ENCODE measurements at places on chromosomes 5 and 9.

GRCh38 chr9:89351584-89352300 lies 33.4 kb downstream of the SECISBP2 start:
- DNase-seq = no peak

DNA sequence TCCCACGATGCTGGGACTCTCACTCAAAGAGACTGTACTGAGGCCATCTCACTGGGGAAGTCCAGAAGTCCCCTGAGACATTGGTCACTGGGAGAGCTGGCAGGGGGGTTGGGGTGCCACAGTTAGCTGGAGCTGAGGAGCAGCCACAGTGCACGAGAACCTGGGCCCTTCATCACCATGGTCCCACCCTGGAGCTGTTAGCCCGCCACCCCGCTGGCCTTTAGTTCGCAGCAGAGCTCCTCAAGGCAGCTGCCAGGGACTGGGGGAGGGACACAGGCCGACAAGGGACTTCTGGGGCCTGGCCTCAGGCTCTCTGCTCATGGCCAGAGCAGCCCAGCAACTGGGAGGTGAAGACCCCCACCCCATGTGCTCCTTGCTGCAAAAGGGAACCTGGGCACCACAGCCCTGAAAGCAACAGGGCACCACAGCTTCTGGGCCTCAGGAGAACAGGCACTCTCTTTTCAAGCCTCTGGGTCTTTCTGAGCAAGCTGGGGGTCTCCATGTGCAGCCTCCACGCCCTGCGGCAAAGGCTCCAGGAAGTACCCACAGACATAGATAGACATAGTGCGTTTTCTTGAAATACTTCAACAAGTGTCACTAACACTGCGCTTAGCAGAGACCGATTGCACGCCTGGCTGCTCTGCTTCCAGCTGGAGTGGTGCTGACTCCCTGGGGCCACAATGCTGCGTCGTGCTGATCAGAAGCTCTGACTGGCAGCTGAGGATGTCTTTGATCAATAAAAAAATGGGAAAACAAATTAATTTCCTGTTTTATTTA lies 46.0 kb downstream of the VAV2 start:
- DNase-seq = no peak

DNA sequence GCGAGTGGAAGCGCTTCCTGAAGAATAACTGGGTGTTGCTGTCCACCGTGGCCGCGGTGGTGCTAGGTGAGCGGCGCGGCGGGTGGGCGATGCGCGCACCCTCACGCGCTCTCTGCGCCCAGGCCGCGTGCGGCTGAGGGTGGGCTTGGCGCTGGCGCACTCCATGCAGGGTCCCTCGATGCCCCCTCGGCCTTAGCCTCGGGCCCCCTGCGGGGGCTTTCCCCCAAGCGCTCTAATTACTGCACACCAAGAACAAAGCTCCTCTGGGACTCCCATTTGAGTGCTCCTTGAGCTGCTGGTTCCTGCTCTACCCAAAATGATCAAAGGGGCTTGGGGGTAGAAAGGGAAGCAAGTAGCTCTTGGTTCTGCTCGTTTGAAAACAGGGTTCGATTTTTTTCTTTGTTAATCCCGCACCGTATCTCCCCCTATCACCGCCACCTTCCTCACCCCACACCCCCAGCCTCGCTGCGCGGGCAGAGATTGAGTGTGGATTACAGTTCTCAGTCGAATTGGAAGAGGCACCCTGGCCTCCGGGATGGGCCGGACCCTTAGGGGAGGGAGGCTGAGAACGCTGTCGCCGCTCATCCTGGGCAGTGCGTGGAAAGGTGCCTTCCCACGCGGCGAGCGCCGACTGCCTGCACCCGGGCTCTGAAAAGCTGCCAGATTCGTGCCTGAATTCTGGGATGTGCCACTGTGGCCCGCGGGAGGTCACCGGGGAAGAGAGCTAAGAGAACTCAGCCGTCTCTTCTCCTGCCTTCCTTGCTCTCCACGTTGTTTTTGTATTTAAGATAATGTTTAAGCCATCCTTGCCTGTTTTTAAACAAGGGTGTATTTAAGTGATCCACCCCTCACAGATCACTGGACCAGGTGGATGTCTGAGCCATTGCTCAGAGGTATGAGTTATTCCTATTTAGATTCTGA lies 697 bp downstream of the SLC1A1 start:
- DNase-seq = no peak

DNA sequence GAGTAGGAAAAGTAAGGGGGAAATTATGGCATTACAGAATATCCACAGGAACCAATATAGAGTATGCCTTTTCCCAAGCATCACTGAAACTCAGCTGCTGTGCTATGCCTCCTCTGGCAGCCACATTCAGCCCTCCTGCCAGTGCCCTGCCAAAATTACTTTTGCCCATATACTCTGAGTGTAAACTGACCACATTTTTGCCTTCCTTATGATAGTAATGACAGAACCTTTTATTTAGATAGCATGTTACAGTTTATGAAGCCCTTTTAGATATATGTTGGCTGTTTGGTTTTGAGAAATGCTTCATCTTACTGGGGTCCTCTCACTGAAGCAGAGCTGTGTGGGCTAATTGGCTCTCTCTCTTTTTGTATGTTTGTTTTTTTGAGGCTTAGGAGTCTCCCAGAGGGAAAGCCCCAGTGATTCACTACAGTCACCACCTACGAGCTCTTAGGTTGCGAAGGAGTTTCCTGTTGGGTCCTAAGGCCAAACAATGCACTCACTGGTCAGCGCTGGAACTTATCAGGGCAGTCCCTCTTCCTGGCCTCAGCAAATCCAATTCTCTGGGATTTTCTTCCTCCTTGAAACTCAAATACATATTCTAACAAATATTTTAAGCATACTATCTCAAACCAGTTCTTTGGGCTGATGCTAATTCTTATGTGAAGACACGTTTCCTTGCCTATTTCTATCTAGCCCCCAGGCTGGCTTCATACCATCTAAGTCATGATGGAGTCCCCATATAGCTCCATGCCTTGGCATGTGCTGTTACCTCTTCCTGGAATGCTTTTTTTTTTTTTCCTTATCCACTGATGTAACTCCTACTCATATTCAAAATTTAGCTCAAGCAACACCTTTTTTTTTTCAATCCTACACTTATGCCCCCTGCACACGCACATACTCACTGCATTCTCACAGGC lies 3.7 kb downstream of the PHF24 start:
- peak; percentile 18 for DNase-seq
